CD4-positive, alpha-beta T cell treated with Interleukin-10 for 1 hour (primary cell): ENCODE measurements at places on chromosomes 3 and 15.

DNA sequence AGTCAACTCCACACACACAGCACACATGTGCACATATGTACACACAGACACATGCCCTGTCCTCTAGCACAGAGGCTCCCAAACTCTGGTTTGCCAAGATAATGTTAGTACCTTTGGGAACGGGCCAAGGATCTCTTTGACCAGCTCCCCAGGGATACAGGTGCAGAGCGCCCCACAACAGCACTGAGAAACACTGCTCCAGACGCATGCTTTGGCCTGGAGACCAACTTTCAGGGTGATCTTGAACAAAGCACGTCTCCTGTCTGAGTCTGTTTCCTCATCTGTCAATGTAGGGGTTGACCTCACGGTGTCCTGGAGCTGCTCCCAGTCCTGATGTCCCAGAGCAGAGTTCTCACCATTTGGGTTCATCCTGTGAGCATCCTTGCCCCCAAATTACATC is 15.9 kb upstream of the SKOR1 start:
- DNase-seq, result no peak

DNA sequence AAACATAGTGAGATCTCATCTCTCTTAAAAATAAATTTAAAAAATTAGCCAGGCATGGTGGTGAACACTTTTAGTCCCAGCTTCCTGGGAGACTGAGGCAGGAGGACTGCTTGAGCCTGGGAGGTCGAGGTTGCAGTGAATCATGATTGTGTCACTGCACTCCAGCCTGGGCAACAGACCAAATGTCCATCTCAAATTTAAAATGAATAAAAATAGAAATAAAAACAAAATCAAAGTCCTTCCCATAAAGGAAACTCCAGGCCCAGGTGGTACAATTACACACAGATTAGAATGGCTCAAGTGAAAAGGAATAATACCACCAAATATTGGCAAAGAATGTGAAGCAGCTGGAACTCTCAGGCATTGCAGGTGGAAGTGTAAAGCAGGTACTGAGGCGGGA is 19.3 kb upstream of the ATP10A start:
- no peak for DNase-seq

- no peak for DNase-seq
Observed at GRCh38 chr3:49699281-49699979, 10.1 kb downstream of the RNF123 start.

DNA sequence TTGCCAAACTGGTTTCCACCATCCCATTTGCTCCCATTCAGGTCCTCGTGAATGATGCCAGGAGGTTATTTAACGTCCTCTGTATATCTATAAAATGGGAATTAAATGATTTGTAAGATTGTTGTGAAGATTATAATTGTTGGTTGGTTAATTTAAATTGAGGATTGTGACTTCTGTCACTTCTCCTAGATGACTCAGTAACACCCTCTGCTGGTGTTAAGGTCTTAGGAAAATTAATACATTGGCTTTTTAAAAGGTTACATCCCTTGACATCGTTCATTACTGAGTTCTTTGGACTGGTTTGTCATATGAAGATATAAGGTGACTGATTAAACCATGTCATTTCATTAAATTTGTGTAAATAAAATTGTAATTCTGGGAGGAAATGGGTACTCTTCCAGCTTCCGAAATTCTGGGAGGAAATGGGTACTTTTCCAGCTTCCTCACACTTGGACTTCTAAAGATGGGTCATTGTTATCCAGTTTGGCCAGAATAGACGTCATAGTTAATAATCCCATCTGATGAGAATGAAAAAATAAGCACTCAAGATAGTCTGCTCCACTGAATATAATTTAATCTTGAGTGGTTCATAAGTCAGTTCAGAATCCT is 33.3 kb upstream of the PAQR5 start:
- peak; percentile 34 for DNase-seq
